ENCODE measurements at places on chromosomes 5 and 9.

DNA sequence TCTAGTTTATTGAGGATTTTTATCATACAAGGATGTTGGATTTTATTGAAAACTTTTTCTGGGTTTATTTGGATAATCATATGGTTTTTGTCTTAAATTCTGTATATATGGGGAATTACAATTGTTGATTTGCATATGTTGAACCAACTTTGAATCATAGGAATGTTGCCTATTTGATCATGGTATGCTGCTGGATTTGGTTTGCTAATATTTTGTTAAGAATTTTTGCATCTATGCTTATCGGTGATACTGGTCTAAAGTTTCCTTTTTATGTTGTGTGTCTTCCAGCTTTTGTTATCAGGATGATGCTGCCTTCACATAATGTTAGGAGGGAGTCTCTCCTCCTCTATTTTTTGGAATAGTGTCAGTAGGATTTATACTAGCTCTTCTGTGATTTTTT is 745.0 kb downstream of the PRELID2 start:
- no peak for DNase-seq

- no peak for DNase-seq
Observed at GRCh38 chr5:148991566-148991965, 71.3 kb downstream of the SH3TC2 start.

GRCh38 chr5:36054647-36055046 is 12.0 kb downstream of the UGT3A2 start:
- DNase-seq, result no peak

- DNase-seq, result peak; percentile 17
Observed at GRCh38 chr5:31023105-31023504, 170.4 kb upstream of the CDH6 start.

DNA sequence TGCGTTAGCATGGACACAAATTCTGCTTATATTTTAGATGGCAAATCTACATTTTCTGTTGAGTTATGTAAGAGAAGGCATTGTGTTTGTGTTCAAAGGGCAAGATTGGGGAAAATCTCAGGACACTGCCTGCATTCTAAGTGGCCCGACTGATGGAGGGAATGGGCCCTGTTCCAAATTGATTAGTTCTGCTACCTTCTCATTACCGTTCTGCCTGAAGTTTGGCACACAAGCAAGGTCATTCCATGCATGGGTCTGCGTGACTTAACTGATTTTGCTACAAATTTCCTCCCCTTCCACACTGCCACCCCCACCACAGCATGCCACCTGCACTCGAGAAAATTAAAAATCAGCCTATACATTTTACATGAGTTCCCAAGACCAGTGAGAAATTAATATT is 409.9 kb downstream of the BRINP1 start:
- no peak for DNase-seq

- DNase-seq, result no peak
Observed at GRCh38 chr5:9615331-9615730, 14.8 kb downstream of the TAS2R1 start.

GRCh38 chr5:317086-317811 is 4.3 kb upstream of the AHRR start:
- peak; percentile 57 for DNase-seq

GRCh38 chr5:127650022-127650421 is 1.1 kb downstream of the CTXN3 start:
- DNase-seq, result no peak

- peak; percentile 18 for DNase-seq
Observed at GRCh38 chr9:76032797-76033373, 142.4 kb downstream of the PCSK5 start.

- peak; percentile 20 for DNase-seq
Observed at GRCh38 chr5:69467442-69468225, 25.0 kb upstream of the OCLN start.

GRCh38 chr5:55853041-55853670 is 2.0 kb downstream of the IL31RA start:
- no peak for DNase-seq

GRCh38 chr9:34375901-34376595 is 650 bp downstream of the MYORG start:
- DNase-seq, result peak; percentile 38

DNA sequence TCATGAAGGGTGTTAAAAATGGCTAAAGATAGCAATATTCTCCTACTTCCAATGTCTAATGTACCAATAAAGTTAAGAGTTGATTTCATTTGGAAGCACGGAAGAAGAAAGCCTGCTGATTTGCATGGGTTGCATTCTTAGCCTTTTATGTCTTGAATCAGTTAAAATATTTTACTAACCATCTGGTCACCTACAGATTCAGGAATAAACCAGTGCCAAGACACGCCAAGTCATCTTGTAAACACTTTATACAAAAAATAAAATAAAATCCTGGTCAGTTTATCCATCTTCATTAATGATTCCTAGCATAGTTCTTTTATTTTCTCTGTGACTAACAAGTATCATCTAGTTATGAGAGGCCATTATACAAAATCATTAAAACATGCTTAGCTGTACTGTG is 1031.6 kb upstream of the WWC1 start:
- no peak for DNase-seq

- no peak for DNase-seq
Observed at GRCh38 chr5:14216902-14217301, 73.8 kb downstream of the TRIO start.

GRCh38 chr9:82949203-82949602 is 113.7 kb downstream of the RASEF start:
- DNase-seq, result no peak

DNA sequence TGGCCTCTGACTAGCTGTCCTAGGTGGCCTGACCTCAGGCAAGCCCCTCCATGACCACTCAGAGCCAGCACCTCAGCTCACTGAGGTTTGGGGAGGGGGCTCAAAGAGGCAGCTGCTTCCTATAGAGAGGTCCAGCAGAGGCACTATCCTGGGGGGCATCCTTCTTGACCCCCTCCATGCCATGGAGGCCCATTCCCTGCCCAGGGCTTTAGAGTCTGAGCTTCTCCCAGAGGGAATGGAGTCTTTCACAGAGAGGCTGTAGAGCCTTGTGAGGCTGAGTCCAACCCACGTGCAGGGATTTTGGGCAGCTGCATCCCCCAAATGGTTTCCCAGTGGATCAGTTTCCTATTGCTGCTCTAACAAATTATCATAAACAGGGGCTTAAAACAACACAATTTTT is 16.9 kb downstream of the IRF1 start:
- DNase-seq, result no peak

DNA sequence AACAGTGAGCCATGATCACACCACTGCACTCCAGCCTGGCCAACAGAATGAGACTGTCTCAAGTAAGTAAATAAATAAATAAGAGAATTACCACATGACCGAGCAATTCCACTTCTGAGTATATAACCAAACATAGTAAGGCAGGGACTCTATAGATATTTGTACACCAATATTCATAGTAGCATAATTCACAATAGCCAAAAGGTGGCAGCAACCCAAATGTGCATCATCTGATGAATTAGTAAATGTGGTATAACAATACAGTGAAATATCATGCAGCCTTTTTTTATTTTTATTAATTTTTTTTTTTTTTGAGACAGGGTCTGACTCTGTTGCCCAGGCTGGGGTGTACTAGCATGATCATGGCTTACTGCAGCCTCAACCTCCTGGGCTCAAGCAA is 33.1 kb downstream of the ALDH7A1 start:
- DNase-seq, result peak; percentile 14

DNA sequence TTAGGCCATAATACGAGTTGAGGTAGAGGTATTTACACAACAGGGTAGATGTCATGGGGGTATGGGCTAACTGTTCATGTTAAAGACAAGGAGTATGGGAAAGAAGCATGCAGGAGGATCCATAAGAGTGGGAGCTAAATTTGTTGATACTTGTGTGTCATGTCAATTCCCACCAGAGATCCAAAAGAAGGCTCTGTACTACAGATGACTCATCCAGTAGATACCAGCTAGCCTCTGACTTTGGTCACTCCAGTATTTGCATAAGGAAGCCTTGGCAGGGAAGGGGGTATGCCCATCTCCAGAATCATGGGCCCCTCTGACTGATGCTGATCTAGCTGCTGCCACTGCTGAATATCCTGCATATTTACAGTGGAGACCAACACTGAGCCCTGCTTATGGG is 743.7 kb upstream of the GRAMD2B start:
- no peak for DNase-seq

DNA sequence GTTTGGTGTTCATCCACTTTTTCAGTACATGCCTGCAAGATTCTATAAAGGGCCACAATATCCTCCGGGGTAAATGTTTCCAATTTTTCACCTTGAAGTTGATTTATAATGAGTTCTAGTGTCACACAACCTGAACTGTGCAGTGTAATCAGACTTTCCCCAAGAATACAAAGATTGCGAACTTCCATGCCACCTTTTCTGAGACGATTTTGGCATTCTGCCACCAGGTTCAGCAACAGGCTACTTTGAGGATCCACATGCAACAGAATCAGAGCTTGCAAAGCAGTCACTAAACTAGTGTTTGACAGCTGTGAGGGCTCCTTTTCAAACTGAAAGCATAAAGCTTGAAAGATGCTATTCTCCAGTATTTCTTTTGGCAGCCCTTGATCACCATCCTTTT is 1.6 kb downstream of the FASTKD3 start:
- DNase-seq, result no peak
